ENCODE measurements at places on chromosomes 1 and 21. TPM values are rescaled to one million over a fixed set of nuclear protein-coding genes. Genes with fewer than 3 reads are reported as not detected.

DNA sequence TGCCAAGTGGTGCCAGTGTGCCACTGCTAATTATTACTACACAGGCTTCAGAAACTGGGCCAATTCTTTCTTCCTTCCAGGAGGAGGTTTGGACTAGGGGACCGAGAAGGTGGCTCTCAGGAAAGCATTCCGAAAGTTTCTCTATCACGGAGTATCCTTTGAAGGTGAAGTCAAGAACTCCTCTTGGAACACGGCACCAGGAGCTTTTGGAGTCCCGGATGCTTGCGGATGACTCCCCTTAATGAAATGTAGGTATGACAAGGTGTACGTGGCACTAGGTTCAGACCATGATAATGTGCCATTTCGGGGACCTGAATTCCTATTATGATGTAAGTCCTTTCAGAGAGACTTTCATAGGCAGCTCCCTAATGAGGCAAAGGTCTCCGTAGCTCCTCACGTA is 634.1 kb downstream of the KIF26B start:
- no peaks in the 10 kb centered on the region for H3K4me1 ChIP-seq
- H3K4me3 ChIP-seq = no peak overlapping the region
- no peaks in the 10 kb centered on the region for H3K36me3 ChIP-seq
- no peak for DNase-seq

DNA sequence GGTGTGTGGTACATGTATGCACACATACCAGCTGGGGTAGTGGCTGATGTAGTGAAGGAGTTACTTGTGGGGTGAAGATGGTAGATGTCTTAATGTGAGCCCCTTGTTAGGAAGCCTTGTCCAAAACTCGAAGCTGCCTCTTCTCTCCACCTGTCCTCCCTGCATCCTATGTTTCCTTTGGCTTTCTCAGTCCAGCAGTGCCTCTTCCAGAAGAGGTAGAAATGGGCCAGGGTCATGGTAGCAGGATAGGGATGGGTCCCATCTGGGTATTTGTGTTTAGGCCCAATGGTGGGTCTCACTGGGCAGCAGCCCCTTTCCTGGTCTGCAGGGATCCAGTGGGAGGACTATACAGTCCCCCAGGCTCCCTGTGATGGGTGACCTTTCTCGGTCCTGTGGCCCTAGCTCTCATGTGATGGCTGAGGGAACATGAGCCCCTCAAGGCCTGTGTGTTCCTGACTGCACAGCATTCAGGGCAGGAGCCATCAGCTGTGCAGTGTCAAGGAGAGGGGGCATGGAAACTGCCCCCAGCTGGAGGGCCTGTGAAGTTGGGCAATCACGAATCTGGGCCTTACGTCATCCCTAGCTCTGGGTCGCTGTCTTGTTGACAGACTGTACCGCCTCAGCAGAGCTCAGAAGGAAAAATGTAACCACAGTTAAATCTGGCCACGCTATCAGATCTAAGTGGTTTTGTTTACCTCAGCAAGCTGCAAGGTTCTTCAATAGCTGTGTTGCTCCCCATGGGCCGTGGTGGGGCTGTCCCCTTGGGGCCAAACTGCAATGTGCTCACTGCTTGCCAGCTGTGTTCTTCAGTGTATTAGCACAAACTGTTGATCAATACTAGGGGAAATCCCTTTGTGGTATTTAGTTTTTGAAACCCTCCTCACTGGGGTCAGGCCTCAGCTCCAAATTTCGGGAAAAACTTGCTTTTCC is 82.7 kb downstream of the NOS1AP start:
- no peaks in the 10 kb centered on the region for H3K36me3 ChIP-seq
- H3K27me3 ChIP-seq = no peaks in the 10 kb centered on the region
- H3K4me3 ChIP-seq = no peak overlapping the region
- no peaks in the 10 kb centered on the region for H3K4me1 ChIP-seq

GRCh38 chr1:15579683-15580047 is 5.2 kb downstream of the AGMAT start:
- no peaks in the 10 kb centered on the region for H3K27me3 ChIP-seq
- peaks cover 6% of the 10 kb centered on the region for H3K4me1 ChIP-seq
- no peak for DNase-seq
- H3K36me3 ChIP-seq = peaks cover 5% of the 10 kb centered on the region
- H3K4me3 ChIP-seq = no peak overlapping the region

DNA sequence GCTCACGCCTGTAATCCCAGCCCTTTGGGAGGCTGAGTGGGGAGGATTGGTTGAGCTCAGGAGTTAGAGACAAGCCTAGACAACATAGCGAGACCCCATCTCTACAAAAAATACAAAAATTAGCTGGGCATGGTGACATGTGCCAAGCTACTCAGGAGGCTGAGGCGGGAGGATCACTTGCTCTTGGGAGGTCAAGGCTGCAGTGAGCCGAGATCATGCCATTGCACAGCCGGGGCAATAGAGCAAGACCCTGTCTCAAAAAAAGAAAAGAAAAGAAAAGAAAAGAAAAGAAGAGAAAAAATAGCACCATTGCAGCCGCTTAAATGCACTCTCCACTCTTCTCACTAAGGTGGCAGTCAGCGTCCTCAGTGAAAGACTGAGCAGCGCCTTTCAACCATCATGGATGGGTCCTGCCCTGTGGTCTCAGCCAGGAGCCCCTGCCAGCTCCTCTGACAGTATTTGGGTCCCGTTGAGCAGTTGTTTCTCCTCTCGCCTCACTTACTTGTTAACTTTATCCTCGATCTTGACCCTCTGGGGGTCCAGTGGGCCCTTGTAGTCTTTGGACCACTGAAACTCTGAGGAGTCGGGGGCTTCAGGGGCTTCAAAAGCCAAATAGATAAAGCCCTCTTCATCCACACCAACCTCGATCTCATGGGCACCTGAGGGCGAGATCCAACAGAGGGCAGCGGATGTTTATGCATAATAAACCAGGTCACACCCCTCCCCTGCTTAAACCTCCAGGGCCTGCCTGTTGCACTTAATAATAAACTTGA is 36.9 kb downstream of the MYOM3 start:
- peaks cover 4% of the 10 kb centered on the region for H3K4me1 ChIP-seq
- no peaks in the 10 kb centered on the region for H3K36me3 ChIP-seq
- no peak overlapping the region for H3K4me3 ChIP-seq
- H3K27ac ChIP-seq = no peak overlapping the region

DNA sequence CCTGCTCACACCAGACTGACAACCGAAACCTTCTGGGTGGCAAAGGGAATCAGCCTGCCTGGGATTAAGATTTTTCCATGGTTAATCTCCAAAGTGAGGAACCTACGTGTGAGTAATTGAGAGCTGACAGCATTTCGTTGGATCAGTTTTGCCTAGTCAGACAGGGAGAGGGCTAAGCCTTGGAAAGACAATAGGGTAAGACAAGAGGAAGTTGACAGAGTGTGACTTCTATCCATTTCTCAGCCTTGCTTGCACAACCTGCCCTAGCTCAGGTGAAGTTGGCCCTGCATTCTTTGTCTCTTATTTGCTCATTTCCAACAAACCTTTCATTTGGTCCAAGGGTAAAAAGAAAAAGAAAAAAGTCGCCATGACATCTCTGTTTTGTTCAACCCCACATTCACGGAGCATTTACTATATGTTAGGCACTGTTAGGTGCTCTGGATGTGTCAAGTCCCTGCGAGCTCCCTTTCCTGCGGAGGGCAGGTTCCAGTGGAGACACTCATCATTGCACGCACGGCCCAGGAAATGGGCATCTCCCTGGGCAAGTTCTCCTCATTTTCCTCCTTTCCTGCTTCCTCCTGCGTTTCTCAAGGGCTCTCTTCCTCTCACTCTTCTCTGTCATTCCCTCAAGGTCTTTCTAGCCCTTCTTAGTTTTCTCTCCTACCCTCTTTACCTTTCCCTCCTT is 23.3 kb downstream of the KIRREL1 start:
- H3K36me3 ChIP-seq = no peaks in the 10 kb centered on the region
- DNase-seq = no peak
- no peak overlapping the region for H3K27ac ChIP-seq
- no peaks in the 10 kb centered on the region for H3K27me3 ChIP-seq
- H3K4me1 ChIP-seq = no peaks in the 10 kb centered on the region

- peaks cover 5% of the 10 kb centered on the region for H3K4me1 ChIP-seq
- H3K27ac ChIP-seq = peak overlapping the region; percentile 64
- DNase-seq = no peak
- no peaks in the 10 kb centered on the region for H3K36me3 ChIP-seq
- no peaks in the 10 kb centered on the region for H3K27me3 ChIP-seq
These were observed 60.6 kb downstream of the WNT9A start for GRCh38 chr1:227886993-227887696.

DNA sequence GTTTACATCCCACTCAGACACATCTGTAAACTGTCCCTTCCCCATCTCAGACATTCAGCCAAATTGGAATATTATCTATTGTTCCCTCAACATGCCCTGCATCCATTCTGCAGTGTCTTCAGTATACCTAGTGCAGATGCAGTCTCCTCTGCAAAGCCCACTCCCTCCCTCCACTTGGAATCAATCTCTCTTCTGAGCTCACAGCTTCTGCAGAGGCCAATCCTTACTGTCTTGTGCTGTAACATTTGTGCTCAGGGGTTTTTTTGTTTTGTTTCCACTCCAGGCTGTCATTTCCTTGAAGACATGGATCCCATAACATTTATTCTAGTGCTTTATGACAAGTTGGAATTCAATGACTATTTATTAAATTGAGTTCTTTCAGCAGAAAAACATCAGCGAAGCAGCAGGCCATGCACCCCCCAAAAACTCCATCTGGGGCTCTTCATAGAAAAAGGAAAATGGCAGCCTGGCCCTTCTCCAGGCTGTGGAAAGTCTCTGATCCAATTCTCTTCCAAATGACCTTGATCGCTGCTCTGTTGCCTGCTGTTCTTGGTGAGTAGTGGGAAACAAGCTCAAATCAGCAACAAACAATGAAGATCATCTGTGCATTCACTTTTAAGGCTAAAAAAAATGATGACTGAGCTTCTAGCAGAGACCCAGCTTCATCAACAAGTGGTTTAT is 8.7 kb downstream of the C4BPA start:
- H3K27me3 ChIP-seq = no peaks in the 10 kb centered on the region
- DNase-seq = no peak
- no peaks in the 10 kb centered on the region for H3K4me1 ChIP-seq
- H3K27ac ChIP-seq = no peak overlapping the region

GRCh38 chr1:18668750-18669404 is 38.2 kb downstream of the PAX7 start:
- no peaks in the 10 kb centered on the region for H3K4me1 ChIP-seq
- H3K4me3 ChIP-seq = no peak overlapping the region
- no peaks in the 10 kb centered on the region for H3K36me3 ChIP-seq
- no peak overlapping the region for H3K27ac ChIP-seq
- no peak for DNase-seq
- H3K27me3 ChIP-seq = no peaks in the 10 kb centered on the region

- H3K4me3 ChIP-seq = no peak overlapping the region
- H3K36me3 ChIP-seq = no peaks in the 10 kb centered on the region
- H3K27ac ChIP-seq = no peak overlapping the region
These were observed 212.9 kb upstream of the HOOK1 start for GRCh38 chr1:59601811-59602210.

GRCh38 chr21:21183092-21183491 is 184.9 kb downstream of the NCAM2 start:
- H3K27me3 ChIP-seq = no peaks in the 10 kb centered on the region
- no peak overlapping the region for H3K4me3 ChIP-seq
- no peaks in the 10 kb centered on the region for H3K4me1 ChIP-seq
- H3K36me3 ChIP-seq = no peaks in the 10 kb centered on the region

DNA sequence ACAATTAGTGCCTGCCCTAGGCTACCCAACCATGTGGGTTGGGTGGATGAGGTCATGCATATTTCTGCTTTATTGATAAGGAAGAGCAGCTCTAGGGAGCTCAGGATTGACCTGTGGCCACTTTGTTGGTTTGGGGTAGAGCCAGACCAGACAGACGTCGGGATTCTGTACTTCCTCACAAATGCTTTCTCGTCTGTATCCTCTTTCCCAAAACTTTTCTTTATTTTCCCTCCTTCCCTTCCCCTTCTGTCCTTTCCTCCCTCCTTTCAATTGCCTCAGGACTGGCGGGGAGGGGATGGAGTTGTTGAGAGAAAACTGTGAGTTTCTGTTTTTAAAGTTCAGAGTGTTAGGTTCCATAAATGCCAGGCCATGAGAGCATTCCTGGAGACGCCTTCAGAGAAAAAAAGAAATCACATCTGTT is 68.0 kb downstream of the UCK2 start:
- H3K36me3 ChIP-seq = peaks cover 47% of the 10 kb centered on the region
- no peaks in the 10 kb centered on the region for H3K27me3 ChIP-seq
- no peak for DNase-seq
- H3K4me1 ChIP-seq = no peaks in the 10 kb centered on the region
- peak overlapping the region; percentile 22 for H3K27ac ChIP-seq
- no peak overlapping the region for H3K4me3 ChIP-seq

DNA sequence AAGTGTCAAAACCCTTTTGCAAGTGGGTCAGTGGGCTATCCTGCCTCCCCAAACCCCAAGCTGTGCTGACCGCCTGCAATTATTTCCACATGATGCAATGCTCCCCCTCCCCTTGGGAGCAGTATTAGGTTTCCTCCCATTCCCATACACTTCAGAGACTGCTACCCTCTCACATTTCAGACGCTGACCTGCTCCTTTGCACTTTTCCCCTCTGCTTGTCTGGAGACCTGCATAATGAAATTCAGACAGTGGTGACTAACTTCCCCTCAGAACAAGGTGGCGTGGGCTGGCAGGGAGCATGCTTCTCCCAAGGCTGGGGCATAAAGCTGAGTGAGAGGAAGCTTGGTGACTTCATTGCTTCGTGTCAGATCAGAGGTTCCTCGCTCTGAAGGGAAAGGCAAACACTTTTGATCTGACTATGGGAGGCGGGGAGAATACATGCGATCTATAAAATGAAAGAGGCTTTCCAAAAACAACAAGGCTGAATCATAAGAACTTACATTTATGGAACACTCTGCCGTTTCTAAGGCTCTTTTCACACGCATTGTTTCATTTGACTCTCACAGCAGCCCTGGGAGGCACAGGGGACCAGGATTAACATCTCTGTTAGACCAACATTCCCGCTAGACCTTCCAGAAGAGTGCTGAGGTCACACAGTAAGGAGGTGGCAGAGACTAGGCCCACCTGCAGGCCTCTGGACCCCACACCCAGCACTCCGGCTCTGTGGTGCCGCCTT is 27.5 kb upstream of the ROR1 start:
- H3K27ac ChIP-seq = no peak overlapping the region
- H3K27me3 ChIP-seq = no peaks in the 10 kb centered on the region
- H3K36me3 ChIP-seq = no peaks in the 10 kb centered on the region
- H3K4me3 ChIP-seq = no peak overlapping the region
- no peaks in the 10 kb centered on the region for H3K4me1 ChIP-seq
- DNase-seq = no peak

- H3K27ac ChIP-seq = no peak overlapping the region
- DNase-seq = no peak
- no peaks in the 10 kb centered on the region for H3K36me3 ChIP-seq
- no peaks in the 10 kb centered on the region for H3K27me3 ChIP-seq
- peaks cover 16% of the 10 kb centered on the region for H3K4me1 ChIP-seq
These were observed 52.3 kb downstream of the ABL2 start for GRCh38 chr1:179177182-179177581.

- no peaks in the 10 kb centered on the region for H3K36me3 ChIP-seq
- no peak for DNase-seq
- H3K4me1 ChIP-seq = no peaks in the 10 kb centered on the region
These were observed 244.0 kb downstream of the DNM3 start for GRCh38 chr1:172085317-172085716.

Gene SUMO3
- 112 TPM for polyA plus RNA-seq

Gene FBXO44
- polyA plus RNA-seq = 19.1 TPM

Gene SRSF10
- 75.6 TPM for polyA plus RNA-seq

Gene PLA2G5
- polyA plus RNA-seq = not detected

Gene BRDT
- not detected for polyA plus RNA-seq

Gene AMY1B
- polyA plus RNA-seq = not detected

Gene GBP2
- polyA plus RNA-seq = 83.9 TPM

Gene OR6N1
- not detected for polyA plus RNA-seq

Gene WDR47
- polyA plus RNA-seq = 5.2 TPM
